Right renal pelvis (tissue), 4 donors: ENCODE measurements at places on chromosomes 16 and 17.

GRCh38 chr17:2900842-2901241 is 104.6 kb downstream of the RAP1GAP2 start:
- DNase-seq: no peak

- no peak for DNase-seq
These were observed 20.5 kb downstream of the ZNF207 start for GRCh38 chr17:32370426-32370825.

- DNase-seq: no peak
These were observed 228.6 kb downstream of the ZFHX3 start for GRCh38 chr16:72819345-72819744.

- DNase-seq: no peak
These were observed 12.8 kb upstream of the KCNJ18 start for GRCh38 chr17:21679256-21680146.
